ENCODE measurements at places on chromosomes 11 and 22.

DNA sequence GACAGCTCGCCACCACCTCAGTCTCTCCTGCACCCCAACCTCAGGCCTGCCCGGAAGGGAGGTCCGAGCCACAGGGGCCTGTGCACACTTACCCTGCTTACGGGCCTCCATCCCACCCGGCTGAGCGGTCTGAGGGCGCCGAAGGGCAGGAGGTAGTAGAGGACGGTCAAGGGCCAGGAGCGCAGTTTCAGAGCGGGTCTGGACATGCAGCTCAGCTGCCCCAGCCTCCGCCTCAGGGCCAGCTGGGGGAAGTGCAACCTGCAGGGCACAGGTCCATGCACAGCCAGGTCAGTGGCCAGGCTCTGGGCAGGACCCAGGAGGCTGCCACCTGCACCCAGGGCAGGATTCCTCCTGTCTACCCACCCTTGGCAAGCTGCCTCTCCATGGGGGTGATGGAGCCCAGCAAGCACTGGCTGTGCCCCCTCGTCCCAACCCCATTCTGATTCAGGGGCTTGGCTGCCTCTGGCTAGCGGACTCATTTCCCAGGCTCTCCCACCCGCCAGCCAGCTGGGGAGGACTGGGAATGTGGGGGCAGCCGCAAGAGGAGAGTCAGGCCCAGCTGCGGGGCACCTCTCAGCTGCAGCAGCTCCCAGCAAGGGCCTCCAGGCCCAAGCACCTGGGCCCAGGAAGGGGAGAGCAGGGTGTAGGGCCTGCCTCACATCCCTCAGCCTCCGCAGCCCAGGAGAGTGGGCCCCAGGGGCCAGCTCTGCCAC lies 38.3 kb downstream of the PISD start:
- no peak for DNase-seq

- DNase-seq: no peak
Measured at GRCh38 chr11:92556431-92556830, 331.8 kb downstream of the FAT3 start.

GRCh38 chr11:64838600-64839334 lies 5.7 kb downstream of the CDC42BPG start:
- DNase-seq: no peak

DNA sequence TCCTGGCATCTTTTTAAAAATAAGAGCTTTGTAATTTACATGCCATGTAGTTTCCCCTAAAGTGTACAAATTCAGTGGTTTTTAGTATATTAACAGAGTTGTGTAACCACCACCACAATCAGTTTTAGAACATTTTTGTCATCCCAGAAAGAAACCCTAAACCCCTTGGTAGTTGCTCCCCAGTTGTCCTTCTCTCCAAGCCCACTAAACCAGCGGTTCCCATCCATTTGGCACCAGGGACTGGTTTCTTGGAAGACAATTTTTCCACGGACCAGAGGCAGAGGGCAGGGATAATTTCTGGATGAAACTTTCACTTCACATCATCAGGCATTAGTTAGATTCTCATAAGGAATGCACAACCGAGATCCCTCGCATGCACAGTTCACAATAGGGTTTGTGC lies 22.6 kb downstream of the CABIN1 start:
- DNase-seq: no peak

GRCh38 chr11:91761406-91762025 lies 463.1 kb upstream of the FAT3 start:
- no peak for DNase-seq

- no peak for DNase-seq
Measured at GRCh38 chr11:12222055-12222792, 111.8 kb downstream of the MICAL2 start.

GRCh38 chr11:35139722-35140282 lies 831 bp downstream of the CD44 start:
- no peak for DNase-seq

DNA sequence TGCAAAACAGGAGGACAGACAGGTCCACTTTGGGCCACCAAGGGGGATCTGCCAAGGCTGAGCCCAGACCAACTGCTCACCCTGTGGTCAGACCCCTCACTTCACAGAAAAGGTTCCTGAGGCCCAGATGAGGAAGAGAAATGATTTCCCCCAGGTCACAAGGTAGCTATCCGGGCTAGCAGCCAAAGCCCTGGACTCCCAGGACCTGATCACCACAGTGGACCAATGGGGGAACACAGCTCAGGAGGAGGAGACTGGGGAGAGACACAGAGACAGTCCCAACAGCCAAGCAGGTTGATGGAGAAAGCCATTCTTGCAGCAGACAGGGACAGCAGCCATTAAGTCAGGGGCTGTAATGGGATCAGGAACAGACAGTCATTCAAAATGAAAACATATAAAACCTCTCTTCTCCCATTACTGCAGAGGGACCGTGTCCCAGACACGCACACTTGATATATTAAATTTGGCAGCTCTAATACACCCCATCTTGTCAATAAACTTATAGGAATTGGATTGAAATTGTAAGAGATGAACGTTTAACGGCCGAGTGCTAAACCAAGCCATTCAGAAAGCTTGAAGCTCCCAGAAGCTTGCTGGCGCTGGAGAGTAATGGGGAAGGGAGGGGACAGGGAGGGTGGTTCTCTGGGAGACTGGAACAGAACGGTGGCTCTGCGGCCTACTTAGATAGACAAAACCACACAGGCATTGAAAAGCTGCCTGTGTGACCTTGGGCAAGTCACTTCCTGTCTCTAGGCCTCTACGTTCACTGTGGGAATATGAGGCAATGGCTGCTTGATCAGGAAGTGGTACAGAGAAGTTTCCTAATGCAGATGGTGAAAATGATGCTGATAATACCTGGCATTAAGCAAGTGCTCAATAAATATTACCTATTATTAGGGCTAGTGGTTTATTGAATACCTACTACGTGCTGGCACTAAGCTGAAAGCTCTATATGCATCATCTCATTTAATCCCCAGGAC lies 16.0 kb downstream of the ZMAT5 start:
- no peak for DNase-seq

DNA sequence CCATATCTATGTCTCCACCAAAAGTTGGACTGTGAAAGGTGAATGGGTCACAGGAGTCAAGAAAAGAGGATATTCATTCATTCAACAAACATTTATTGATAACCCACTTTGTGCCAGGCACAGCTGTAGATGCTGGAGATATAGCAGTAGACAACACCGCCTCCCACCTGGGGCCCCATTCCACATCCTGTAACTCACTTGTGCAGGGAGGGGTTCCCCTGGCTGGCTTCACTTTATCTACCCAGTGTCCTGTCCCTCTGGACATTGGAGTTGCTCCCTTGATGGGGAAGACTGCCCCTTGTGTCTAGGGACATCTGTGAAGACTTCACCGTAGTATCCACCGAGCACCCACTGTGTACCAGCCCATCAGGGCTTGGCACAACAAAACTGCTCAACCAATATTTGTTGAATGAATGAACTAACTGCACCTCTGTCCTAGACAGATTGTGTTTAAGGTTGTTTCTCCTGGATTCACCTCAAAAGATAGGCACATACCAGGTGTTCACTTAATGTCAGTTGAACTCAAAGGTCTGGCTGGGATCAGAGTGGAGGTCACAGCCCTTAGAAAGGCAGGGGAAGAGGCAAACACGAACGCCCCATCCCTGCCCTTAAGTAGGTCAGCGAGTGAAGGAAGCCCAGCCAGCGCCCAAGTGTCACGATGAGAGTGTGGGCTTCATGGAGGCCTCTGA lies 1.4 kb upstream of the OVOL1 start:
- DNase-seq: no peak

GRCh38 chr11:11512929-11513328 lies 108.9 kb downstream of the GALNT18 start:
- DNase-seq: no peak

DNA sequence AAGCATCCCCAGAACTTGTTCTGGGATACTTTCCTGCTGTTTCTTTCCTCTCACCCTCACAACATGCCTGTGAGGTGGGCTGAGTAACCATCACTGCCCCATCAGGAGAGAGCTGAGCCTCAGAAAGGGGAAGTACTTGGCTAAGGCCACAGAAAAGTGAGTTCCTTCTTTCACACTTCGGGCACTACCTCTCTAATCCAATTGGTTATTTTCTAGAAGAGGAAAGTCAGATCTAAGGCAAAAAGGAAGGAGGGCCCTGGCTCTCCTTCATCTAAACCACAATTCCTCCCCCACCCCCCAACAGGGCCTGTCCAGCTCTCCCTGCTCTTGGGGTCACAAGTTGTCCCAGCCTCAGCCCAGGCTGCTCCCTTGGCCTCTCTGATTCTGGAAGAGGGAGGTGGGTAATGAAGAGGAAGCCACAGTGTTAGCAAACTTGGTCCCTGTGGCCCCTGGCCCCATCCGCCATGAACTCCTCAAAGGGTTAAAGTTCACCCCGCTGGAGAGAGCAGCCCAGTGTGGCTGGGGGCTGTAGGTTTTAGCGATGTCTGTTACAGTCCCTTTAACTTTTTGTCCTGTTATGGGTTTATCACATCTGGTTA lies 34.0 kb downstream of the SLC22A12 start:
- DNase-seq: no peak

DNA sequence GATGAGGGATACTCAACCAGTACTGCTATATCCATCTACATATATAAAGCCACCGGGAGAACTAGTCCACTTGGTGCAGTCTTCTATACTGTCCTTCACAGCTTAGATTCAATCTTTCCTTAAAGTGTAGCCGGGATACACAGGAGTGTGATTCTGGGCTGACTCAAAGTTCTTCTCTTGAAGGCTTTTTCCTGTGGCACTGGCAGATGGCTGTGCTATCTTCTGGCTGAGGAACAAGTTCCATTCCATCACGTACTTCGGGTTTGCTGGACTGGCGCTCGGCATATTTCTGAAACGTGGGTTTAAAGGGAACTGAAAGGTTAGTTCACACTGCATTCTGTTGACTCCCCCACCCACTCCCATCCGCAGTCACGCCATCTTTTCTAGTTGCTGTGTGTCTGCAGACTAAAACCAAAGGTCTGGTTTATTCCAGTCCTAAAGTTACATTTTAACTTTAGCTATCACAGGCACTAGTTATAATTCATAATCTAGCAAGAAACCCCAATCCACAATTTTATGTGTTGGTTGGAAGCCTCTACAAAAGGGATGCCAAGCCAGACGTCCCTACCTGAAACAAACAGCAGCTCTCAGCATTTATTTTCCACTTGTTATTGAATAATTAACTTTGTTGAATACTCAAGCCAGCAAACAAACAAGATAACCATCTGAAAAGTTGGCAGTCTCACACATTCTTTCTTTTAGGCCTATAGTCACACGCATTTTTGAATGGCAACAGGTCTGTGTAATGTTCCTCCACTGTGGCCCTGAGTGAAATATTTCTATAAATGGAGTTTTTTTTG lies 7.5 kb upstream of the C11orf65 start:
- DNase-seq: no peak

DNA sequence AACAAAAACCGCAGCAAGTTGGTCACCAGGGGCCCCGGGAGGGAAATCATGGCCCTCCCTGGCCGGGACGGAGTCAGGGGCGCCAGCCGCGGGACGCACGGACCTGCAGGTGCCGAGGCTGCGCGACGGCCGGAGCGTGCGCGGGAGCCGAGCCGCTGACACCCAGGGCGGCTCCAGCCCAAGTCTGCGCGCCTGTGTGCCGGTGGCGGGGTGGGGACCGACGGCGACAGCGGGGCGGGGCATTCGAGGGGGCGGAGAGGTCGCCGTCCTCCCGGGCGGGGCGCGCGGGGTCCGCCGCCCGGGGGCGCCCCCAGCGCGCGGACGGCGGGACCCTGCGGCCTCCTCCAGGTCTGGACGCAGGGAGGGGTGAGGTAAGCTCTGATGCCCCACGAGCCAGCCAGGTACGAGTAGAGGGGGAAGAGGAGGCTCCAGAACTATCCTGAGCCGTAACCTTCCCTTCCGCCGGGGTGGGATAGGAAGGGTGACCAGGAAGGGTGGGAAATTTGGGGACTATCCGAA lies at the start of gene ESAM:
TSS of gene ESAM (minus strand) at position 186 of the 519 bp plus-strand sequence. CDS start at position 50, 136 bp downstream.
- DNase-seq: no peak

DNA sequence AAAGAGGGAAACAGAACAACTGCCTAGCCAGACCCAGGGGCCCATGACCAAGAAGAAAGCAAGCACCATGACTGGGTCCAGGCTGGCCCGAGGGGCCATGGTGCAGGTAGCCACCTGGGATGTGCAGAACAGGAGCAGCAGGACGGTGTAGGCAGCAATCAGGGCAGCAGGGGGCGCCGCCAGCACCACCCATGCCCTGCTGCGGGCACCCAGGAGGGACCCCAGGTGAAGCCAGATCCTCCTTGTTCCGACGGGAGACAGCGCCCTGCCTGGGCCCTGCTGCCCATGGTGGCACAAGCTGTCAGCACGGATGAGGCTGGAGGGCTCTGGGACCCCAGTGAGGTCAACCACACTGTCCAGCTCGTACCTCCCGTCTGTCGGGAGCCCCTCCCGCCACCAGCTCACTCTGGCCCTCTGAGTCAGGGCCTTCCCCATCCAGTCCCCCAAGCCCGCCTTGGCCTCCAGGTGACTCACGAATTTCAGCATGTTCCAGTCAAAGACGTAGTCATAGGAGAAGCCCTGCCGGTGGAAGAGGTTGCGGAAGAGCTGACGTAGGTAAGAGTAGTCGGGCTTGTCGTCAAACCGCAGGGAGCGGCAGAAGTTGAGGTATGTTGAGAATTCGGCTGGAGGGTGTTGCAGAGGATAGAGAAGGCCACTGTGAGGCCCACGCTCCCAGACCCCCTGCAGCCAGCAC lies 18.8 kb downstream of the CSNK1E start:
- no peak for DNase-seq

DNA sequence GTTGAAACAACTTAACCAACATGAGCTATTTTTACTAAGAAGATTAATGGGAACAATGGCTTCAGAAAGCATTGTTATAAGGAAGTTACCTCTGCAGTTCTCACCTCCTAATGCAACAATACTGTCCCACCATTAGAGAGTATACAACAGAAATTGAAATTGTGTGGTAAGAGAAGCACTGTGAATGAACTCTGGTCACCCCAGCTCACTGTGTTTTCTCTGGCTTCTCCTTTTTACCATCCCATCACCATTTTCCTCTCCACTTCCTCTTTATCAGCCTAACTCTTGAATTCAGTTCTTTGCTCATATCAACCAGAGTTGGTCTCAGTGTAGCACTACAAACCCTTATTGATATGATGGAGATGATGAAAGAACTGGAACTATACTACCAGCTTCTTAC lies 138.0 kb upstream of the POU2AF2 start:
- no peak for DNase-seq

- DNase-seq: no peak
Measured at GRCh38 chr22:20968281-20968977, 1.4 kb downstream of the AIFM3 start.

- DNase-seq: no peak
Measured at GRCh38 chr11:14547440-14547839, 27.3 kb upstream of the PSMA1 start.

GRCh38 chr11:118111019-118111743 lies 24.4 kb upstream of the SMIM35 start:
- no peak for DNase-seq
